ENCODE measurements at places on chromosomes 2 and 18.

DNA sequence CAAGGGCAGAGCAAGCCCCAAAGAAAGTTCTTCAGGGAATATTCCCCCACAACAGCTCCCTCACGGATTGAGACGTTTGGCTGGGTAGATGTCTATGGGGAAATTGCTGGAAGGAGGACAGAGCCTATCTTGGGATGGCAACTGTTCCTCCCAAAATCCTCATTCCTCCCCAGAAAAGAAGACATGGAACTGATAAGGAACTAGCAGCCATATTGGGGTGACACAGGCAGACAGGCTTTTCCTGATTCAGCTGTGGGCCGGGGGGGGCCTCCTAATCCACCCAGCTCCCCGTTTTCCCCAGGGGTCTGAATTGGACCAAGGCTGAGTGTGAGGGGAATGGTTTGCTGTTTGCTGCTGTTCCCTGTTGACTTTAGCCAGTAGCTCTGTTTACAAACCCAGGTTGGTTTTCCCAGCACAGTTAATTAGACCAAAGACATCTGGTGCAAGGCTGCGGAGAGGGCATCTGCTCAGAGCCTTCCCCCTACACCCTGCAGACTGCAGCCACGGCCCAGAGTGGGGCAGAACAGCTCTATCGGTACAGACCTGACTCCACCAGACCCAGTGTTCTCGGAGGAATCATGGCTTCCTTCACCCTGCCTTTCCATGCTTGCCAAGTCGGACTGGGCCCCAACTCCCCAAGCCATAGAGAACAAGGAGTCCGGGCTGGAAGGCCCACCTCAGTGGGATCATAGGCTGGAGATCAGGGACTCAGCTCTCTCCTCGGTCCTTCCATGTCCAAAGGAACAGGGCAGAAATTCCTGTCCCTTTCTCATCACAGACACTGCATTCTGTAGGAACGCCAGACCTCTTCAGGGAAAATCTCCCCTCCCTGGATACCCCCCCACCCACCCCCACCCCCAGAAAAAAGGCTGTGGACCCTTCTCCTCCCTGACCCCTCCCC is 1.7 kb upstream of the PKDCC start:
- DNase-seq: no peak

GRCh38 chr18:3397786-3398185 is 52.2 kb upstream of the TGIF1 start:
- no peak for DNase-seq

DNA sequence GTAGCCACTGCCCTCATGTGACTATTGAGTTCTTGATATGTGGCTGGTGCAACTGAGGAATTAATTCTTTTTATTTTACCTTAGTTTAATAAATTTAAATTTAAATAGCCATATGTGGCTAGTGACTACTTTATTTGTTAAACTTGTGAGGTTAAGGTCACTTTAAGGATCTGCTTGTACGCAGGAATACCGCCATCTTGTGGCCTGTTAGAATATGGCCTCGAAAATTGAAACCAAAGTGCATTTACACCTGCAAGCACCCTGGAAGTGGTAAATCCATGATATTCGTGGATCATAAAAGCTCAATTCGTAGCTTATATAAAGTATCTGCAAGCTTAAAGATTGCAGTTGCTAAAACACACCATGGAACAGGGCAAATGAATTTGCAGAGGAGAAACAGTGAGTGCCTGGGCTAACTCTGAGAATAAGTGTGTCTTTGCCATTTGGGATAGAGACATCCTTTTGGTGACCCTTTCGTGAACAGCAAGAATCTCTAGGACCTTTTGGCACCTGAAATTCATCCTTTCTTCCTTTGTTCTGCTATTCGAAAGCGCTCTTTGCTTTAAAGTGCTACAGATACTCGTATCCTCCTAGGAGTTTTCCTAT is 59.9 kb upstream of the REG3A start:
- peak; percentile 19 for DNase-seq

- no peak for DNase-seq
Measured at GRCh38 chr2:106153781-106154180, 40.3 kb downstream of the UXS1 start.

GRCh38 chr2:219515874-219516629 is 1.8 kb downstream of the ASIC4 start:
- DNase-seq: no peak

DNA sequence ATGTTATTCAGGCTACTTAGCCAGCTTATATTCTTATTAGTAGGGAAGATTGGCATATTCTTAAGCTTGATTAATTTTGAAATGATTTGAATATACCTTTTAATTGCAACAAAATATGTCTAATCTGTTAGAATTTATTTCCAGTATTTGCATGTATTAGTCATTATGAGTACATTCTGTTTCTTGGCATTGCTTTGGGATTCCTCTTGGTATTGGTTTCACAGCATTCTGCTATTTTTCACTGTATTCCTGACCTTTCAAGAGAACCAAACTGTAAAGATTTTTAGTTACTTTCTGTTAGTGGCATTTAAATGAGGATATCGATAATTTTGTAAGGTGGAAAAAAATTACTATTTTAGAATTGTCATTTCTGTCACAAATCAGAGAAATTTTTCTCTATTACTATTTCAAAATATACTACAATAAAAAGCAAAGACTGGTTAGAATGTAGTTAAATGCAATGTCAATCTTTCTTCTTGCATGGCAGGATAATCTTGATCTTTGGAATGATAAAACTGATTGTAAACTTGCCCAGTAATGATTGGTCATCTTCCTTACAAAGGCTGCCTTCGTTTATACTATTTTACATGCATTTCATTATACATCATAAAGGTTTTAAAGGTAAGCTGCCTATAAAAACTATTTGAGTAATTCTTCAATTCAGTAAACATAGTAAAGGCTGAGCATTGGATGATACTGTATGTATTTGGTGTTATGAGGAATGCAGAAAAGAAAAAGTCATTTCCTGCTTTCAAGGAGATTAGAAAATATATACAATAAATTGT is 86.1 kb downstream of the SLC4A10 start:
- no peak for DNase-seq

DNA sequence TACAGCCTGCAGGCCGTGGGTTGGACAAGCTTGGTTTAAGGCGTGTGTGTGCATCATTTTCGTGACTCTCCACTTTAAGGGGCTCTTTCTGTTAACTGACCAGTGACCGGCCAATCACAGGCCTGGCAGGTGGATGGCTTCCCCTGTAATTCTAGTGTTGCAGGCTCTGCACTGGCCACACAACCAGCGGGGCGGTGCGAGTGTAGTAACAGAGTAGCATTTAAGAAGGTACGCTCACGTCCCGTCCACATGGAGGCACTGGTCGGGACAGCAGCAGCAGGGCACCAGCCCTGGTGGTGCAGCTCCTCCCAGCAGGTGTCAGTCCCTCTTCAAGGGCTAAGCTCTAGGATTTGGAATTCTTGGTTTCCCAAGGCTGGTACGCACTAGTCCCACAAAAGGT is 8.0 kb upstream of the ANO7 start:
- no peak for DNase-seq

GRCh38 chr18:59142274-59142673 is 2.6 kb downstream of the SEC11C start:
- no peak for DNase-seq

- DNase-seq: no peak
Measured at GRCh38 chr2:50492477-50492851, 539.5 kb downstream of the NRXN1 start.

DNA sequence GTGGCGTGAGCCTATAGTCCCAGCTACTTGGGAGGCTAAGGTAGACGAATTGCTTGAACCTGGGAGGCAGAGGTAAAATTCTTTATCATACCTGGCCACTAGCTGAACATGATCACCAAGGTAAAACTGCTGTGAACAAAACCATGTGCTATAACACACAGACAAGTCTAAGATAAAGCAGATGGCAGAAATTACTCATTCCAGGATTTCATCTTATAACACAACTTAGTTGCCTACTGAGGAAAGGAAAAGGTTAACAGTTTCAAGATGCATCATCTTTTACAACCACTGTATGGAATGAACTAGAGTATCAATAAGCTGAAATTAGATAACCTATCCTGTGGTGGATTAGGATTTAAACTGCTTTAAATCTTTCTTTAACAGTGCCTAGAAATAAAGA is 8.3 kb downstream of the ARL5A start:
- no peak for DNase-seq

- no peak for DNase-seq
Measured at GRCh38 chr2:85459771-85460170, 41.3 kb downstream of the SH2D6 start.

DNA sequence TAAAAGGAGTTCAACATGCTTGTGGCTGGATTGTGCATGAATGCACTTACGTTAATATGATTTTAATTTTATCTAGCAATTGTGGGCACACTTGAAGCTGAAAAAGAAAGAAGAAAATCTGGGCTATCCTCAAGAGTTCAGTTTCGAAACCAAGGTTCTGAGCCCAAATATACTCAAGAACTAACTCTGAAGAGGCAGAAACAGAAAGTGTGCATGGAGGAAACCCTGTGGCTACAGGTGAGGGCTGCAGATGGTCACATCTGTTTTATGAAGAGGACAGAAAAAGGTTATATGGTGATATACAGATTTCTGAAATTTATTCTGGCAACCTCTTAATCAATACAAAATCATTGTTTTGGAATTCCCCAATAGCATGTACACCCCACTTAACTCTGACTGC is 57.3 kb downstream of the ITGA6 start:
- DNase-seq: no peak

DNA sequence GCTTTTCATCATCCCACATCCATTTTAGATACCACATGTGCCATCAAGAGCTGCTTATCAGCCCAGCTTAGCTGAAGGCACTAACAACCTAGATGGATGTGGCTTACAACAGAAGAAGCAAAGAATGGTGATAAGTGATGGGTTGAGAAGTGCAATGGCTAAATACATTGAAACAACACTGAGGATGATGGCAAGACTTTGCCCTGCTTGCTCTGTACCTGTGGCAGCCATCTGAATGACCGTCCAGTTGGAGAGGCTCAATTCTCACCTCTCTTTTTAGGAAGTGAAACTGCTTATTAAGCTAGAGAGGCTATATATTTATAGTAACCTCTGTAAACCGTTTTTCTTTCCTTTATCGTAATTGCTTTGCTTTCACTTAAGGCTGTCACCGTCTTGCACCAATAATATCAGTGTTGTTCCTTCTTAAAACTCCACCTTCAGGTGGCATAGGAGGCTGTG is 5.7 kb downstream of the GPATCH11 start:
- no peak for DNase-seq

- DNase-seq: no peak
Measured at GRCh38 chr2:10658041-10658913, 31.5 kb downstream of the NOL10 start.

DNA sequence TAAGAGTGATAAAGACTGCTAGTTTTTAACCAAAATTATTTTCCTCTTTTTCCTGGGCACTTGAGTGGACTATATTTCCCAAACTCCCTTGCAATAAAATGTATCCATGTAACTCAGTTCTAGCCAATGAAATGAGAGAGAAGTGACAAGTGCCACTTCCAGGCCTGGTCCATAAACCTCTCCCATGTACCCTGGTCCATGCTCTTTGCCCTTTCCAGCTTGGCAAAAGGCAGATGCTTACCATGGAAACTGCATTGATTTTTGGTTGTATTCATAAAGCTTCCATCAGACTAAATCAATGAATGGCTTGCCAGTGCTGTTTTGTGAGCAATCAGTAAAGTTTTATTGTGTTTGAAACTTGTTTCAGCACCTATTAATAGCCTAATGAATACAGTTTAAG is 229.3 kb downstream of the TNS1 start:
- DNase-seq: no peak

DNA sequence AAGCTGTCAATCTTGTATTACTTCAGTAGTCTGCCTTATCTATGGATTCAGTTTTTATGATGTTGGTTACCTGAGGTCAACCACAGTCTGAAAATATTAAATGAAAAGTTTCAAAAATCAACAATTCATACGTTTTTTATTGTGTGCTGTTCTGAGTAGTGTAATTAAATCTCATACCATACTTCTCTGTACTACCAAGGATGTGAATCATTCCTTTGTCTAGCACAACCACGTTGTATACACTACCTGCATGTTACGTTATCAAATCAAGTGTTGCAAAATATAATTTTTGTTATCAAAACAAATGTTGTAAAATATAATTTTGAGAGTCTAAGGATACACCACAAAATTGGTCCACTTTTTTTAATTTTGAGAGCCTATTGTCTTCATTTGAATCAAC is 590.2 kb upstream of the SETBP1 start:
- DNase-seq: no peak

GRCh38 chr18:48009116-48009745 is 78.8 kb upstream of the SMAD2 start:
- DNase-seq: no peak

- peak; percentile 34 for DNase-seq
Measured at GRCh38 chr2:20584399-20585358, 66.2 kb downstream of the HS1BP3 start.

DNA sequence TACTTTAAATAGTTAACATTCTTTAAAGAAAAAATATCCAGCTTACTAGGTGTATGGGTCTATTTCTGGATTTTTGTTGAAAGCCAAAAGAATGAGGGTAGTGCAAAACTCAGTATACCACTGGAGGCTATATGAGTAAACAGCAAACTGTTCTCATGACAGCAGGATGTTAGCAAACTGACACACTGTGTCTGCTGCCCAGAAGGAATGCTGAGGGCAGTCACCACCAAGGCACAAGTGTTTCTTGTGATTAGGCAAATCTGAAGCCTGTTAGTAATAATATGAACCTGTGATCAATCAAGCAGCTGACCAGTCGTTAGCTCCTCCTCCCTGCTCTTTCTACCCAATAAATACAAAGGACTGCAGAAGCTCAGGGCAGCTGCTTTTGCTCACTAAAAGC is 50.5 kb upstream of the SULT1C3 start:
- DNase-seq: no peak

- DNase-seq: no peak
Measured at GRCh38 chr2:121858369-121858768, 102.9 kb downstream of the TSN start.

- peak; percentile 57 for DNase-seq
Measured at GRCh38 chr2:8534729-8535468, 147.0 kb upstream of the ID2 start.

GRCh38 chr2:177942731-177943130 is 129.8 kb downstream of the PDE11A start:
- no peak for DNase-seq

- DNase-seq: no peak
Measured at GRCh38 chr18:36083729-36084128, 16.4 kb upstream of the RPRD1A start.

DNA sequence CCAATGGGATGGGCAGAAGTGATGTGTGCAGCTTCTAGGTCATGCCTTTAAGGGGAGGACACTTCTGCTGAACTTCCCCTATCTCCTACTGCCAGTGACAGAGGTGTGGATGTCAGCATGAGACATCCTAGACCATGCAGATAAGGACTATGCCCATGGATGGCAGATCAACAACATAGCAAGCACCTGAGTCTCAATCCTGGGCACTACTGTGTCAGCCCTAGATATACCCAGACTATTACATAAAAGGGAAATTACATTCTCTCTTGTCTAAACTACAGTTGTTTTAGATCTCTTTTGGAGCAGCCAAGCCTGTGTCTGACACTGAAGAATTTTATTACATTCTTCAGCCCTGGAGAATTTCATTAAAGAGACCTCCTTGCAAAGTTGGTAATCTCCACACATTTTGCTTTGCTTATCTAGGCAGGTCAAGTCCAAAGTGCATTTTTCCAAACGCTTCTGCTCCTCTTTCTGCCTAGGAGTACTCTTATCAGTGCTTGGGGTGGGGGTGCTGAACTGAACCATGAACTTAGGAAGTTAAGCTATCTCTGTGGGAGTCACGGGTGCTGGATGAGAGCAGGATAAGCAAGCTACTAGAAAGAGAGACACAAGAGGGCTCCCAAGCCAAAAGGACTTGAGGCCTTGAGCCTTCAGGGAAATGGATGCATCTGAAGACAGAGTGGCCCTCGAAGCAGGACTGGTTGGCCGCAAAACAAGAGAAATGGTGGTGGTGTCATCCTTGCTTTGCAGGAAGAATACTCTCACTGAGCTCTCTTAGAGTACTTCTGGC is 95.2 kb upstream of the SPRED2 start:
- DNase-seq: no peak
